ENCODE measurements at places on chromosomes 12 and 14. TPM values are rescaled to one million over a fixed set of nuclear protein-coding genes. Genes with fewer than 3 reads are reported as not detected.

YLPM1 gene
- 31.9 TPM for total RNA-seq

TSPAN19 gene
- total RNA-seq, result not detected

AMN gene
- total RNA-seq, result under 0.01 TPM

A2ML1 gene
- total RNA-seq, result not detected

BIN2 gene
- total RNA-seq, result not detected

OR6C70 gene
- total RNA-seq, result not detected

HCAR1 gene
- 1.5 TPM for total RNA-seq

MYF5 gene
- not detected for total RNA-seq

KRT83 gene
- not detected for total RNA-seq

NUDT4 gene
- total RNA-seq, result 73.5 TPM

CMKLR1 gene
- under 0.01 TPM for total RNA-seq

DEPDC4 gene
- 1.2 TPM for total RNA-seq

TRIM9 gene
- 0.50 TPM for total RNA-seq

BEGAIN gene
- under 0.01 TPM for total RNA-seq

DERA gene
- total RNA-seq, result 48.2 TPM

Measured in fibroblast of lung (primary cell).